ENCODE measurements at places on chromosomes 6 and 20.

GRCh38 chr20:35196313-35196712 lies 24.4 kb downstream of the PROCR start:
- DNase-seq = no peak

DNA sequence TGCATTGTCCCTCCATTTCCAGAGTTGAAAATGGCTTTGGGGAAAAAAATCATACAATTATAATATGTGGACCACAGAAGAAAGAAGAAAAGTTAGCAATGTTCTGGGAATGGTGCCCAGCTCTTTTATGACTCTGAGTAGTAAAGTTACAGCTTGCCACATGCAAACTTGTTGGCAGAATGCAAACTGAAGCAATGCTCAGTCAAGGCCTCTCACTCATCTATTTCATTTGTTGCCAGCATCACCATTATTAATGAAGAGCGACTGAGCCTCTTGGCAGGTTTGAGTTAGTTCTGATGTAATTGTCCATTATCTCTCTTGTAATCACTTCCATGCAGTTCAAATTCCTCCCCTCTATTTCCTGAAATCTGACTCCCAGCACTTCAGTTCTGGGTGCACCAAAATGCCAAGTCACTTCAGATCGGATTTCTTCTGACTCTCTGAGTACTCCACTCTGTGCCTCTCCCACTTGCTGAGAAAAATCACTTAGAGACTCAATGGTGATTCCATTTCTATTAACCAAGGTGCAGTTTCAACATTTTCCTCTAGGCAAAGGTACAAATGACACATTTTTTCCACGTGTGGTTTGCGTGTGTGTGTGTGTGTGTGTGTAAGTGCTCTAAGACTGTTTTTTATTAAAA lies 154.4 kb upstream of the STMND1 start:
- DNase-seq = no peak

- no peak for DNase-seq
Observed at GRCh38 chr6:121333196-121333595, 1.1 kb downstream of the TBC1D32 start.

DNA sequence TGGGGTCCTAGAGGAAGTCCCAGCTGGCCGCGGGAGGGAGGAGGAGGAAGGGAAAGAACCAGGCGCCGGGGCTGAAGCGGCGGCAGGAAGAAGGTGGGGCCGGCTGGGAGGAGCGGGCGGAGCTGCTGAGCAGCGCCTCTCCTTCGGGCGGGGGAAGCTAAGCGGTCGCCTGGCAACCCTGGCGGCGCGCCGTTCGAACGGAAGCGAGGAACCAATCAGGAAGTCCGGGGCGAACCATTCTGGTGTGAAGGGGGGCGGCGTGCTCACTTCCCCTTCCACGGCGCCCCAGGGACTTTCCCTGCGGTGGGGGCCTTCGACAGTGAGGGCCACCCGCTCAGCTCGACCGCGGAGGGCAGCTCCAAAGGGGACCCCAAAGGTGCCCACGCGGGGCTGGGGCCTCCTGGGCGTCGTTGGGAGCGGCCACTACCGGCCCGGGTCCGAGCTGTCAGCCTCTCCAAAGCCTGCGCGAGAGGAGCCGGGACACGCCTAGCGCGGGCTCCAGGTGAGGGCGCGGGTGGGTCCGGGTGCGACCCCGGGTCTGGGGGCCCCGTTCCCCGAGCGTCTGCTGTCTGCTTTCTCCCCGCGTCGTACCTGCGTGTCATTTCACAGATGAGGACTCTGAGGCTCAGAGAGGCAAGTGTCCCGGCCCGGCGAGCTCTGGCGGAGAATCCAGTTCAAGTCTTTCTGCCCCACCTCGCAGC lies at the start of gene FAM110A:
FAM110A (plus strand) TSS at position 266 of the 701 bp plus-strand sequence. CDS start 11,090 bp downstream, outside the sequence.
- peak; percentile 79 for DNase-seq

DNA sequence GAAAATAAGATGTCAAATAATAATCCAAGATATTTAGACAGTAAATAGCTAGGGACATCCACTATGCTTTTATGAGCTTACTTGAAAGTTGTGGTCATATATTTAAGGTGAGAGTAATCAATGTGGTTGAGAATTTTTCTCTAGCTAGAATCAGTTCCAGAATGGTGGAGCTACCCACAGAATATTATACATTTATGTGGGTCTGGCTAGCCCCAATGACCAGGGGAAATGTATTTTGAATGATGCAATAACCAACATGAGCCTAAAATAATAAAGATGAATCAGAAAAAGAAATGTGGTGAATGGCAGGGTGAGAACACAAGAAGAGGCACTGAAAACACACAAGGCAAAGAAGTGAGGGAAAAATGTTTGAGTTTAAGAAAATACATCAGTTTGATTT lies 325.7 kb downstream of the TBC1D32 start:
- DNase-seq = no peak

- no peak for DNase-seq
Observed at GRCh38 chr6:71406865-71407860, 118.6 kb downstream of the OGFRL1 start.
